ENCODE measurements at places on chromosomes 7 and 10. TPM values are rescaled to one million over a fixed set of nuclear protein-coding genes. Genes with fewer than 3 reads are reported as not detected.

DNA sequence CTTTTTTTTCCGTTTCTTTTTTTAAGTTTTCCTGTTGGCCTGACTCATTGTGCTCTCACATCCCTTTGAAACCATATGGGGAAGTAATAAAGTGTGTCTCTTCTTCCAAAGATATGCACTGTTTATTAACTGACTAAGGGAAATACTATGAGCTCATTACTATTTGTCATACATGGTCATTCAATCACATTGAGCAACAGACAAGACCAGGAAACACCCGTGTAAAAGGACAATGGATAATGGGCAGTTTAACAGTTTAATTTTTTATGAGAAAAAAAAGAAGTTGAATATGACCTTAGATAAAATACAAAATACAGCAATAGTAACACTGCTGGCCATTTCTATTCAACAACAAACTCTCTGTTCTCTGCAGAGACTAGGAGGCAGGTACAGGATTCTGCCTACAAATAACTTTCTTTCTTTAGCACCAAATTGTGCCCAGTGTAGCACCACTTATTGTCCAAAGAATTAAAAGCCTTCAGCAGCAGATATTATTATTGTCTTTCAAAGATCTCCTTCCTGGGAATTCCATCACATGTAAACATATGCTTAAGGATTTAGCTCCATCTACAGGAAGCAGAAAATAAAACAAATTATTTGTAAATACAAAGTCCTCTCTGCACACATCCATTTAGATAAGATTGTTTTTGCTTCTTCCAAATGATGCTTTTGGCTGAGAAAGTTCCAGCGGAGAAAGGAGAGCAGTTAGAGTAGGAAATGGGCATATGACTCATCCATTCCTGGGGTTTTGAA, 55.0 kb upstream of the AKR1E2 start:
- no peak for DNase-seq

DNA sequence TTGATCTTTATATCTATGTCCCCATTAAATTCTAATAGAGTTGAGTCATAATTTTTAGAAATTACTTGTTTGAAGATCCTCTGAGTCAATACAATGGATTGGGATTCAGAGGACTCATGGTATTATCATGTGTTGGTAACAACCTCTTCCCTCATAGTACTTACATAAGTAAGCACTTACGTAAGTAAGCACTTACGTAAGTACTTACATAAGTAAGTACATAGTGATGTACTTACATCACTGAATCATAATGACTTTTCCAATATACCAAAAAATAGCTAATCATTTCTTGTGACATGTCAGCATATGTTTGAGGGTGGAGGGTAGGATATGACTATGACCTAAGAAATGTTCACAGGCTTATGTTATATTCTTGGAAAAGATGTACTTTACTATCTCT, 740.5 kb downstream of the SORCS1 start:
- DNase-seq, result no peak

CCL24 gene
- polyA plus RNA-seq, result 1.1 TPM

DNA sequence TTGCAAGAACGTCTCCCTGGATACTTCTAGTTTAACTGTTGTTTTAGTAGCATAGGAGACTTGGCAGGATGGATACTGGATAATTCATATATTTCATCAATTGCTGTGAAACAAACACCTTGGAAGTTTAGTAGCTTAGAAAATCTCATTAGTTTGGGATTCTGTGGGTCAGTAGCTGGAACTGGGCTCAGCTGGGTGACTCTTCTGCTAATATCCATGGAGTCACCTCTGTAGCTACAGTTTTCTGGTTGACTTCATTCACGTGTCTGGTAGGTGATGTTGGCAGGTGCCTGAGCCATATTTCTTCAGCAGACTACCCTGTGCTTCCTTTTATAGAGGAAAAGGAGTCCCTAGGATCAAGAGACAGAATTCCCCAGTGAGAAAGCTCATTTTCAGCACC, 208.9 kb upstream of the PFKP start:
- no peak for DNase-seq

- DNase-seq, result no peak
These were observed 389.4 kb downstream of the KCNMA1 start for GRCh38 chr10:77248104-77248790.

DNA sequence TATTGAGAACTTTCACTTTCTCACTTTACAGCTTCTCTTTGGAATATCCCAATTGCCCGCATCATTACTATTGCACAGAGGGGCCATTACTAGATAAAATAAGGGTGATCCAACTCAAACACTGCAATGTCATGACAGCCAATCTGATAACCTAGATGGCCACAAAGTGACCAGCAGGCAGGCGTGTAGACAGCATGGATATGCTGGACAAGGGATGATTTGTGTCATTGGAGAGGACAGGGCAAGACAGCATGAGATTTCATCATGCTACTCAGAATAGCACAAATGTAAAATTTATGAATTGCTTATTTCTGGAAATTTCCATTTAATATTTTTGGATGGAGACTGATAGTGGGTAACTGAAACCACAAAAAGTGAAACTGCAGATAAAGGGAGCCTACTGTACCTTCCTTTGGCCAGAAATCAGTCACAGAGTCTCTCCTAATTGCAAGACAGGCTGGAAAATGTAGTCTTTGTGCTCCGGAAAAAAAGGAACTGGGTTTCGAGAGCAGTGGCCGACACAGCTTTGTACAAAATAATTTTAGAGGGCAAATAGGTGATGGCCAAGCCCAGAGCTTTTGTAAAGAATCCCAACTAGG, 6.1 kb upstream of the GSDME start:
- no peak for DNase-seq

LRRC17 gene
- 8.2 TPM for polyA plus RNA-seq

GRCh38 chr7:148914208-148914777, 30.2 kb upstream of the EZH2 start:
- DNase-seq, result no peak

Data from testis (tissue), 5 donors.